Neural progenitor cell (in vitro differentiated cells): ENCODE measurements at places on chromosomes 5 and 9.

DNA sequence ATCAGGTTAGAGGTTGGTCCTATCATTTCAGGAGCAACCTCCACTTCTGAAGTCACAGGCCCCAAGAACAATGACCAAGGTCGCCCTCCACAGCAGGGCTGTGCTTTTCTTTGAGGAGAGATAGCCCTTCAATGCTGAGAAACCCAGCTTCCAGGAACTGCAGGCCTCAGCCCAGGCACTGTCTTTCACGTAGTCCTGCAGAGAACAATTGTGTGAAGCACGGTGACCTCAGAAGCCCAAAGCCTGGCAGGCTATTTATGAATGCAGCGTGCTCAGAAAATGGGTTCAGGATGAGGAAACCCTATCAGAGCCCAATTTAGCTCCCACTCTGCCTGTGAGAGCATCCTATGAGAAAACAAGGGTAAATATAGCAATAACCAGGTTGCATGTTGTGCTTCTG, 388.3 kb downstream of the PLK2 start:
- DNase-seq = peak; percentile 57

DNA sequence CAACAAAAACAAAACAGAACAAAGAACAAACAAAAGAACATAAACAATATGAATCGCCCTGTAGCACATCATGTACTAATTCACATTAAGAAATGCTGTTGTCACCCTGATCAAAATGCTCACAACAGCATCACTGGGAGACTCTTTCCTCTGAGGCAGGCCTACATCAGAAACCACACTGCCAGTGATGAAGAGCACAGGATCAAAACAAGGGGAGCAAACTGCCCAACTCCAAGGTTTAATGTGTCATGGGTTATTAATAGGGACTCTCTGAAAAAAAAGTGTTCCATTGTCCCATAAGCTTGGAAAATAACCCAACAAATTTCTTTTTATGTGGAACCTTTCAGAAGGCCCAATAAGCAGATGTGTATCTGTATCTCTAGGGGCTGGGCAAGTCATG, 74.2 kb downstream of the PTPN3 start:
- no peak for DNase-seq

DNA sequence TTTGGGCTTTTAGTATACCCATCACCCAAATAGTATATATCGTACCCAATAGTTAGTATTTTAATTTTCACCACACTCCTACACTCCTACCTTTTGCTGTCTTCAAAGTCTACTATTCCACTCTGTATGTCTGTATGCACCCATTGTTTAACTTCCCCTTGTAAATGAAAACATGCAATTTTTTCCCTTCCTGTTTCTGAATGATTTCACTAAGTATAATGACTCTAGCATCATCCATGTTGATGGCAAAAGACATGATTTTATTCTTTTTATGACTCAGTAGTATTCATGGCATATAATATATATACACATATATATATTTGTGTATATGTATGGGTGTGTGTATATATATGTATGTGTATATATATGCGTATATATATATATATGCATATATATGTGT, 63.1 kb upstream of the FAM174A start:
- no peak for DNase-seq

DNA sequence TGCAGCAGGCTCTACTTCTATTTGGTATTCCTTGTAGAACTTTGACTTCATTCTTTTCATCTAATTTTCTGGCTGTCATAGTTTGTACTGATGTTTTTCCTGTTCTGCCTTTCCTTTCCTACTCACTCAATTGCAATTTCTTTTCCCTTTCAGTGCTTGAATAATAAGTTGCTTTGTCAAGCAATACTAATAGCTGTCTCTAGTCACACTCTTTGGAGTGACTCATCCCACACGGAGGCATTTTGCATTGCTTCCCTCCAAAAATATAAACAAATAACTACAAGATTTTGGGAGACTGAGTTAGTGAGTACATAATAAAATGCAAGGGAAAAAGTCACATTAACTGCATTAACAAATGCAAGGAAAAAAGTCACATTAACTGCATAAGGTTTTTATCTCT, 465.9 kb downstream of the CDH9 start:
- DNase-seq = no peak

GRCh38 chr9:82682431-82682830, 380.5 kb downstream of the RASEF start:
- no peak for DNase-seq

DNA sequence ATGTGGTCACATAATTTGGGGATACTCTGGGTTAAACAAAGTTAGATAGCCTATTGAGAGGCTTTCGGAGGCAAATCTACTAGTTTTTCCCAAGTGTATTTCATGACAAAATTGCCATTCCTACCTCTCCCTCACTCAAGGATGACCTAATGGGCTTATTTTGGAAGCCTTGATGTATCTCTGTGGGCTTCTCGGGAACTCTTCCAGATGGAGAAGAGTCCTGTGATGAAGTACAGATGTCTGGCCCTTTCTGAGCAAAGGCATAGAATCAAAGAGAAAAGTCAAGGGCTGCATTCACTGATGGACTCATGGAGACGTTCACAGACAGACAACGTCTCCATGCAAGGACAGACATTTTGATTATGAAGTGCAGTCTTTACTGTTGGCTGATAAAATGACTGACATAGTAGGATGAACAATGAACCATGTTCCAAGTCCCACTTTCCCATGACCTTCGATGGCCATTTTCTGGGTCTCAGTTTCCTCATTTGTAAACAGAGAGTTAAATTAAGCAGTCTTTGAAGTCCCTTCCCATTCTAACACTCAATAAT, 347.2 kb upstream of the CD180 start:
- DNase-seq = no peak

GRCh38 chr9:130627896-130628792, 36.2 kb upstream of the PRDM12 start:
- DNase-seq = no peak

DNA sequence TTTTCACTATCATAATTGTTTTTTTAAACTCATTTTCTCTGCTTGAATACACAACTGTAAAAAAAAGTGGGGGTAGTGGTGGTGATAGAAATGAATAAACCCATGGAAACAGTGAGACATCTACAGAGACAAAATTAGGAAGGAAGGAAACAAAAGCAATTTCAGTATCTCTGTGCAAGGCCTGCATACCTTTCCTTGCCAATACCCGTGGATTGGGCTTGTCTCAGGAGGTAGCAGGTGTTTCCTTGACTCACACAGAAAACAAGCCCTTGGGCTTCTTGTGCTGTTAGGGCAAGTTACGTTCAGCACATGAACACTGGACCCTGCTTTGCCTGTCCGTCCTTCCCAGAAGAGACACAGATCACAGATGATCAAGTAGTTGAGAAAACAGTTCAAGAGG, 372.2 kb downstream of the ZSWIM6 start:
- DNase-seq = no peak
